ENCODE measurements at places on chromosomes 13 and 19.

GRCh38 chr13:97023117-97023516, 28.8 kb upstream of the OXGR1 start:
- no peak overlapping the region for H3K4me3 ChIP-seq
- H3K27ac ChIP-seq: no peak overlapping the region
- H3K27me3 ChIP-seq: peaks cover 18% of the 10 kb centered on the region
- H3K4me1 ChIP-seq: no peaks in the 10 kb centered on the region

GRCh38 chr19:7921302-7921966, 1.3 kb downstream of the SNAPC2 start:
- no peak for ATAC-seq
- H3K27me3 ChIP-seq: no peaks in the 10 kb centered on the region
- H3K36me3 ChIP-seq: no peaks in the 10 kb centered on the region
- H3K4me1 ChIP-seq: peaks cover 12% of the 10 kb centered on the region
- H3K27ac ChIP-seq: peak overlapping the region; percentile 89
- peak overlapping the region; percentile 84 for H3K4me3 ChIP-seq

DNA sequence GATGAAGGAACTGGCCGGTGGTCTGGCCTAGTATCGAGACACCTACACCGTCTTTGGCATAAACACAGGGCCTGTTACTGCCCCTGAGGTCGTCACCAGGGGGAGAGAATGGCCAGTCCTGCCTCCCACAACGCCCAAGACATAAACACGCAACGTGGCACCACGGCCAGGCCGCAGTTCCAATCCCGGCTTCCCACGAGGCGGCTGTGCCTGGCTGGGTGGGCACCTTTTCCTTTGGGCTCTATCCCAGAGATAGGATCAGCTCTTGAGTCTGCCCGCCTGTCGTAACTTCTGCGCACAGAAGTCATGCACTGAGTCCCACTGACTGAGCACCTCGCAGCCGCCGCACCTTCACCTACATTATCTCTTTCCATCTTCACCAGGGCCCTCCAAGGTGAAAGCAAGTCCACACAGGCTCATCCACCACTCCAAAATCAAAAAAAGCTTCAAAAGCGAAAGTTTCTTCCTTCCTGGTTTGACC, 1.1 kb downstream of the MIER2 start:
- peak overlapping the region; percentile 91 for H3K4me3 ChIP-seq
- H3K4me1 ChIP-seq: peaks cover 29% of the 10 kb centered on the region
- peaks cover 27% of the 10 kb centered on the region for H3K36me3 ChIP-seq
- H3K27me3 ChIP-seq: no peaks in the 10 kb centered on the region

DNA sequence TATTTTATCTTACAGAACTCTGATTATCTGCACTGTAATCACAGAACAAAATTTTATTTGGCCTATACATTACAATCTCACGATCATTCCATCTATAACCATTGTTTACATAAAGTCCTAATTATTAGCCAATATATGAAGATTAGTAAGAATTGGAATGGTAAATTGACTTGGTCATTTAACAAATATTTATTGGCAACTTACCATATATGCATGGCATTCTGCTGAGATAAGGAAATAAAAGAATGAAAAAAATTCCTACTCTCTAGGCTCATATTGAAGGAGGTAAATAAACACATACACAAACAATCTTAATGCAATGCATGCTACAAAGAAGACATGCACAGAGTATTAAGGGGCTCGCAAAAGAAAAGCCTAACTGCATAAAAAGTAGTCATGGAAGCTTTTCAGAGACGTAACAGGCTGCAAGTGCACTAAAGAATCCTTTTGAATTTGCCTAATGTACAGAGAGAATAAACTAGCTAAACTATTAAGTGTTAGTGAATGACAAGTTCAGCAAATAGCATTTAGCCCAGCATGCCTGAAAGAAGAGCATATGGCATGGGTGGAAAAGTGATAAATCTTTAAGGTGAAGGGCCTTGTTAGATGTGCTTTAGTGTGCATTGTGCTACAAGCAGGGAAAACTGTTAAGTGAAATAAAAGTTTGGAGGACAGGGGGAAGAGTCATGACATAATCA, 1131.1 kb downstream of the PCDH9 start:
- H3K27ac ChIP-seq: no peak overlapping the region
- no peaks in the 10 kb centered on the region for H3K4me1 ChIP-seq
- no peak overlapping the region for H3K4me3 ChIP-seq
- no peak for ATAC-seq
- no peaks in the 10 kb centered on the region for H3K27me3 ChIP-seq

DNA sequence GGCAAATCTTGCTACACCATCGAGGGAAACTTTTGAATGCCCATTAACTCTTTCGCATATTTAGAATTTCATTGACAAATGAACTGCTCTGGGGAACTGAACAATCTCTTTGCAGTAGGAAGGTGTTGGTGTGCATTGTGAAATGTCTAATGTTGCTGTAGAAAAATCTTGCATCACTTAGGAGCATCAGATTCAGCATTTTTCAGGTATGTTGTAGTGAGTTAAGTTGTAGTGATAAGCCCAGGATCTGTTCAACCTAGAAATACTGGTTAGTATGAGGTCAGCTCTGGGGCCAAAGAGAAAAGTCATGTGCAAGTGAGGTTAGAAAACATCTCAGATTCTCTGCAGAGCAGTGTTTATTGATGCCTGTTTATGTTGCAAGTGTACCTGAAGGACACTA, 4.1 kb downstream of the FRY start:
- H3K4me1 ChIP-seq: peaks cover 48% of the 10 kb centered on the region
- no peaks in the 10 kb centered on the region for H3K27me3 ChIP-seq

GRCh38 chr19:8600064-8600463, 10.5 kb downstream of the ADAMTS10 start:
- no peak overlapping the region for H3K27ac ChIP-seq
- no peaks in the 10 kb centered on the region for H3K36me3 ChIP-seq
- no peak for ATAC-seq
- no peaks in the 10 kb centered on the region for H3K4me1 ChIP-seq
- no peaks in the 10 kb centered on the region for H3K27me3 ChIP-seq

DNA sequence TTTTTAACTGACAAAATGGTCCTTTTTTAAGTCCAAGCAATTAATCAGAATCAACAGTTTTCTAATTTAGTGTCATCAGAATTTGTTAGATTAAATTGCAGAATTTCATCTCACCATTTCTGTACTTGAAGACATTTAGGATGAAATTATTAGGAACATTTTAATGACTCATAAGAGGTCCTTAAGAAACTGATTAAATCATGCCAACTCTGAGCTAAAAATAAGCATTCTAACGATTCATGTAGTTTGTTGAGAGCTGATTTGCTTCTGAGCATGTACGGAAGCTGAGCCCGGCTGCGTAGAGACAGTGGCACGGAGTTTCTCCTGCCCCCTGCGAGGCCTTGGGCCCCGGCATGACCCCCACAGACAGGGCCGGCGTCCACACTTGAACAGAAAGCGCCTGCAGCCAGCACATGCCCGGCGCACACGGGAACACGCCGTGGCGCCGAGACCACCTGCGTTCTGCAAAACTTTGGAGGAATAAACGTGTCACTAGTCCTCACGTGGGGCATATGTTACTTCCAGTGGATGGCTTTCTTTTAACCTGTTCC, 89.7 kb upstream of the MCF2L start:
- H3K4me3 ChIP-seq: no peak overlapping the region
- H3K27me3 ChIP-seq: no peaks in the 10 kb centered on the region
- no peak overlapping the region for H3K27ac ChIP-seq
- no peak for ATAC-seq
- peaks cover 42% of the 10 kb centered on the region for H3K36me3 ChIP-seq
- no peaks in the 10 kb centered on the region for H3K4me1 ChIP-seq

- H3K4me3 ChIP-seq: peak overlapping the region; percentile 89
- H3K36me3 ChIP-seq: peaks cover 22% of the 10 kb centered on the region
- H3K27me3 ChIP-seq: no peaks in the 10 kb centered on the region
Measured at GRCh38 chr19:43534305-43534815, 1.4 kb downstream of the ZNF575 start.

DNA sequence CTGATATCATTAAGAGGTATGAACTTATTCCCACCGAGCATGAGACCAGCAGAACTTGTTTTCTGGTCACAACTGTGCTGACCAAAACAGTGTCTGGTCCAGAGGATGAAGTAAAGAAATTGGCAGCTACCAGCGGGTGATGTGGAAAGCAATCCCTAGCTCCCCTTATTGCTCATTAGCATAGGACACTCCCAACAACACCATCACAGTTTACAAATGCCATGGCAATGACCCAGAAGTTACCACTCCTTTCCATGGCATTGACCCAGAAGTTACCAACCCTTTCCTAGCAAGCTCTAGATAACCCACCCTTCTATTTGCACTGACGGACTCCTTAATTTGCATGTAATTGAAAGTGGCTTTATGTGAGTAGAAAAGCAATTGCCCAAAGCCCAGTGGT, 1856.1 kb downstream of the OLFM4 start:
- no peak overlapping the region for H3K4me3 ChIP-seq
- no peaks in the 10 kb centered on the region for H3K27me3 ChIP-seq

DNA sequence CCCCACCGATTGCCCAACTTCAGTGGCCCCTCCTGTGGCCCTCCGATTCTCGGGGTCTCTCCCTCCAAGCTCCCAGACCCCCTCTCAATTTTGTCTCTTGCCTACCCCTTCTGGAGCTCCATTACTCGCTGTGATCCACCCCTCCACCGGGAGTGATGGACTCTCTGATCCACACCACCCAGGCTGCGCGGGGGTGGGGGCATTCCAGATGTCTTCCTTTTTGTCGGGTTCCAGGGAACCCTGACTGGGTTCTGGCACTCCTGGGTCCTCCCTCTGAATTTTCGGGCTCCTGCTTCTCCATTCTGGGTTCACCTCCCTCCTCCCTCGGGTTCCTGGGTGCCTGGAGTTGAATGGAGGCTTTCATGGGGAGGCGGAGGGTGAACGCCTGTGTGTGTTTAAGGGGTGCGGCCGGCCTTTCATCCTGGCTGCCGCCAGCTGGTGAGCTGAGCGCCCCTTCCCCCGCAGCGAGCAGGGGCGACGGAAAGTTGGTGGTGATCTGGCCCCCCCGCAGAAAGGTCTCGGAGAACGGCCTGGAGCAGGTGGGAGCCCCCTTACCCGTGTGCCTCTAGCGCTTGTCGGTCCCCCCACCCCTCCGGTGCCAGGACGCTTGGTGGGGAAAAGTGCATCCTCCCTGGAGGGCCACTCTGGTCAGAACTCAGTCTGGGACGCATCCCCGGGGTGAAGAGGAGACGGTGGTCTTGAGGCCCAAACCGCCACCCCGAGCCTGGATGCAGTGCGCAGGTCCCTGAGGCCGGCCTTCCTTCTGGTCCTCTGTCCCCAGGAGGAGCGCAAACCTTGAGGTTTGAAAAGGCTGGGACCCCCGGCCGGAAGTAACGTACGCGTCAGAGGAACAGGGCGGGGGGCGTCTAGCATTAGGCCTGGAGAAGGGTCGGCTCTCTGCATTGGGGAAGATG, 1.6 kb downstream of the MISP3 start:
- no peaks in the 10 kb centered on the region for H3K27me3 ChIP-seq
- peak overlapping the region; percentile 82 for H3K27ac ChIP-seq
- H3K36me3 ChIP-seq: no peaks in the 10 kb centered on the region
- H3K4me3 ChIP-seq: peak overlapping the region; percentile 92
- H3K4me1 ChIP-seq: no peaks in the 10 kb centered on the region
- ATAC-seq: peak; percentile 24

DNA sequence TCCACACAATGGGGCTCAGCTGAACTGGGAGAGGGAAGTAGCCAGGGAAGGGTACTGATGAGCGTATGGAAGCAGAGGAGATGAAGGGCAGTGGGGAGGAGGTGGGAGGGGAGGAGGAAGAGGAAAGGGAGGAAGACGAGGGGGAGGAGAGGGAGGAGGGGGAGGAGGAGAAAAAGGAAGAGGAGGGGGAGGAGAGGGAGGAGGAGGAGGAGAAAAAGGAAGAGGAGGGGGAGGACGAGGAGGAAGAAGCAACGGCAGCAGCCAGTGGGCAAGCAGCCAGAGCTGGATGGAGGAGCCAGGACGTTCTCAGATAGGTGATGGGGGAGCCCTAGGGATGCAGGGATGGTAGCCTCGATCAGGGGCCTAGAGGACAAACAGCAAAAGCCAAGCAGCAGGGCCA, 5.6 kb downstream of the CERS4 start:
- no peak for ATAC-seq
- H3K27ac ChIP-seq: peak overlapping the region; percentile 76
- H3K4me3 ChIP-seq: no peak overlapping the region
- H3K27me3 ChIP-seq: no peaks in the 10 kb centered on the region
- peaks cover 55% of the 10 kb centered on the region for H3K36me3 ChIP-seq

DNA sequence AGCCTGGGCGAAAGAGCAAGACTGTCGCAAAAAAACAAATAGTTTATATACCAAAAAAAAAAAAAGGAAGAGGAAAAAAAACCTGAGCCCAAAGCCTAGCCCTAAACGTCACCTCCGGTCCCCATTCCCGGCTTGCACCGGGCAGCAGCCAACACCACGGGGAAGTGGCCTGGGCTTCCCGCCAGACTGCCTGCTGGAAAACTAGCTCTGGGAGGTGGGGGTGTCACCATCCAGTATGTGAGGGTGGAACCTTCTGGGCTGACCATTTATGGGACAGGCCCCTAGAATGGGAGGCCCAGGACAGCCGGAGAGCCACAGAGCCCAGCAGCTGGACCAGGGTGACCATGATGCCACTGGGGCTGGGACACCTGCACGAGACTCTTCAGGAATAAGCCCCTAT, 37.3 kb downstream of the IL12RB1 start:
- H3K27ac ChIP-seq: peak overlapping the region; percentile 37
- H3K4me1 ChIP-seq: peaks cover 16% of the 10 kb centered on the region
- ATAC-seq: no peak
- no peaks in the 10 kb centered on the region for H3K36me3 ChIP-seq
- no peaks in the 10 kb centered on the region for H3K27me3 ChIP-seq
- H3K4me3 ChIP-seq: no peak overlapping the region

DNA sequence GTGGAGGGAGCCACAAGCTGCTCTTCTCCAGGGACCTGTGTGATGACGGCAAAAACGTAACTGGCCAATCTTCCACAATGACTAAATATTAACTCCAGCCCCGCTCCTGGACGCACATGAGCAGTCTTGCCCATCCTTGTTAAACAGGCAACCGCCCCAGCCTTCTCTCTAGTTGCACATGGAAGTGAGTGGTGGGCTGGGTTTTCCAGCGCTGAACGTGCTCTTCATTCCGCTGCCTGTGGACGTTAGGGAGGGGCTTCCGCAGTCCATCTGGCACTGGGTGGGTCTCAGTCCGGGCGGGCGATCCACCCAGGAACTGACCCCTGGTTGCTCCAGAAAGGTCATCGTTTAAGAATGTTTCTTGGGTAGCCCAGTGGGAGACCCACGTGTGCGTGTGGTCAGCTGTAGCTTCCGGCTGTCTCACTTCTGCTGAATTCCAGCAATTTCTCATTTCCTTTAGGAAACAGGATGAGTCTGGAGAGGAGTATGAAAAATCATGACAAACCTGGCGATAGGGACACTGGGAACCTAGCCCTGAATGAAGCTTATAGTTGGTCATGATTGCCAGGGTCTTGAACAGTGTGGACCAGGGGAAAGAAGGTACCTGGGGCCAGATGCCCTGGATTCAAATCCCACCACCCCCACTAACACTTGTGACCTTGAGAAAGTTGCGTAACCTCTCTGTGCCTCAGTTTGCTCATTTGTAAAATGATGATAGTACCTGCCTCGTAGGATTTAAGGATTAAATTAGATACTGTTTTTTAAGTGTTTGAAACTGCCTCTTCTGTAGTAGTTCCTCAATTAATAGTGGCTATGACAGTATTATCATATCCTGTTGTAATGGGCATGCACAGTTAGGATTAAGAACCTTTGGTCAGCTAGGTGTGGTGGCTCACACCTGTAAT, 92.6 kb downstream of the SIPA1L3 start:
- H3K27me3 ChIP-seq: no peaks in the 10 kb centered on the region
- no peak overlapping the region for H3K27ac ChIP-seq
- no peak overlapping the region for H3K4me3 ChIP-seq
